K562 (cell line): ENCODE measurements at places on chromosomes 16 and 17. TPM values are rescaled to one million over a fixed set of nuclear protein-coding genes. Genes with fewer than 3 reads are reported as not detected.
A peak's percentile ranks its signal among the peaks of the same experiment; 100 is the strongest.

ALOX12B gene
- not detected in 2 replicates for total RNA-seq

NXPH3 gene
- total RNA-seq, result 0.13 and 0.27 TPM in 2 replicates

CDRT15 gene
- total RNA-seq, result not detected in 2 replicates

TOM1L1 gene
- 29.2 and 29.5 TPM in 2 replicates for total RNA-seq

CFAP20 gene
- total RNA-seq, result 55.2 and 56.5 TPM in 2 replicates

TNFRSF13B gene
- 0.31 TPM in 1 of 2 replicates, not detected in the other for total RNA-seq

DNA sequence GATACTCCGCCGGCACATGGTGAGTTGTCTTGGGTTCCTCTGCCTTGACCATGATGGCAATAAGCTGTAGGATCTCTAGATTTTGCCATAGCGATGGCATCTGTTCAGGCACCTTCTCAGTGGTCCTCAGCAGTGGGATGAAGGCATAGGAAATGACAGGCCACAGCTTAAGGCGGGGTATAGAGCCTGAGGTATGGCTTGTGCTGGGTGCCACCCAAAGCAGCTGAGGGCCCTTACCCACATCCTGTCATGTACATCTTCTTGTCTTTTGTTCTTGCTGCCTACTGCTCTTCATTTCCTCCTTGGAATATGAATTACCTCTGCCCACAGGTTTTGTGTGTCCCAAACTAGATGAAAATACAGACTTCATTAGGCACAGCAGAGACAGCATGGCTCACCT is 29.5 kb downstream of the KAT7 start:
- no peak for DNase-seq

GRCh38 chr16:49652456-49653172 is 203.3 kb downstream of the ZNF423 start:
- DNase-seq, result no peak

GRCh38 chr17:8057691-8058114 is 18.8 kb downstream of the ALOX15B start:
- DNase-seq, result peak; percentile 52

DNA sequence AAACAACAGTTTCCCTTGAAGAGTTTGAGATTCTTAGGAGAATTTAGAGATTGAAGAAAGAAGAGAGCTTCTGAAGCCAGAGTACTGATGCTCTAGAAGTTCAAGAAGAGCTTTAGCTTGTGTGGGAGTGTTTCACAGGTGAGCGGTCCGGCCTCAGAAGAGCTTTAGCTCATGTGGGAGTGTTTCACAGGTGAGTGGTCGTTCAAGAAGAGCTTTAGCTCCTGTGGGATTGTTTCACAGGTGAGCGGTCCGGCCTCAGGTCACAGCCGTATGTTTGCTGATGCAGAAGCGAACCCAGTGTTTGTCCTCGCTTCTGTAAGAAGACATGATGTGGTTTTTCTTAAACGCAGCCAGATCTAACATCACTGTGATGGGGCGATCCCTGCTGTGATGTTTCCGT is 76.4 kb downstream of the SEC14L1 start:
- no peak for DNase-seq

DNA sequence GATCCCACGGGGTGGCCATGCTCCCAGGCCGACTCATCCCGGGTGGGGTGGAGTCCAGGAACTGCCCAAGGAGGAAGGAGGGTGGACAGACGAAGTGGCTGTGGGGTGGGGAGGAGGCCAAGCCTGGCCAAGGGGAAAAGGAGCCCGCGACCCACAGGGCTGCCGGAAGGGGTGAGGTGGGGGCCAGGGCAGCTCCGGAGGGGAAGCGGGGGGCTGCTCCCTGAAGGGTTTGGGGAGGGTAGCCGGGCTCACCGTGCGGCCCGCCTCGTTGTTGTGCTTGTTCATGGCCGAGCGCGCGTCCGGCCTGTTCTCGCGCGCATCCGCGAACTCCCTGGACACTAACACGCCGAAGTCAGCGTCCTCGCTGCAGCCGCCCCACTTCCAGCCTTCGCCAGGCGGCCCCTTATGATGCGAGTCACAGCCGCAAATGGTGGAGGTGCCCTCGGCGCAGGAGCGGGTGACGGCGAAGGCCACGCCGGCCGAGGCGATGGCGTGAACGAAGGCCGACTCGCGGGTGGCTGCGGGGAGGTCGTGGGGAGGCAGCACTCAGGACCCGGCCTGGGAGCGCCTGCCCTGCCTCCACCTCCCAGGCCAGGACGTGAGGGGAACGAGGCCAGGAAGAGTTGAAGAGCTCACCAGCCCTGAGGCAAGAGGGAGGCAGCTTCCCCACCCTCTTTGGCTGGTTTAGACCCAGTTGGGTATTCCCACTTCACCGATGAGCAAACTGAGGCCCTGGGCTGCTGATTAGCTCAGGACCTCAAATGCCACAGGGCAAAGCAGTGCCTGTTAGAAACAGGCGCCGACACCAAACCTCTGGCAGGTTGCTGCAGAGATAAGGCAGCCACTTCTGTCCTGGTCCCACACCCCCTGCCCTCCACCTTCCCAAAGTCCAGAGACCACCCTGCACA is 48.7 kb downstream of the WNT3 start:
- DNase-seq, result no peak

DNA sequence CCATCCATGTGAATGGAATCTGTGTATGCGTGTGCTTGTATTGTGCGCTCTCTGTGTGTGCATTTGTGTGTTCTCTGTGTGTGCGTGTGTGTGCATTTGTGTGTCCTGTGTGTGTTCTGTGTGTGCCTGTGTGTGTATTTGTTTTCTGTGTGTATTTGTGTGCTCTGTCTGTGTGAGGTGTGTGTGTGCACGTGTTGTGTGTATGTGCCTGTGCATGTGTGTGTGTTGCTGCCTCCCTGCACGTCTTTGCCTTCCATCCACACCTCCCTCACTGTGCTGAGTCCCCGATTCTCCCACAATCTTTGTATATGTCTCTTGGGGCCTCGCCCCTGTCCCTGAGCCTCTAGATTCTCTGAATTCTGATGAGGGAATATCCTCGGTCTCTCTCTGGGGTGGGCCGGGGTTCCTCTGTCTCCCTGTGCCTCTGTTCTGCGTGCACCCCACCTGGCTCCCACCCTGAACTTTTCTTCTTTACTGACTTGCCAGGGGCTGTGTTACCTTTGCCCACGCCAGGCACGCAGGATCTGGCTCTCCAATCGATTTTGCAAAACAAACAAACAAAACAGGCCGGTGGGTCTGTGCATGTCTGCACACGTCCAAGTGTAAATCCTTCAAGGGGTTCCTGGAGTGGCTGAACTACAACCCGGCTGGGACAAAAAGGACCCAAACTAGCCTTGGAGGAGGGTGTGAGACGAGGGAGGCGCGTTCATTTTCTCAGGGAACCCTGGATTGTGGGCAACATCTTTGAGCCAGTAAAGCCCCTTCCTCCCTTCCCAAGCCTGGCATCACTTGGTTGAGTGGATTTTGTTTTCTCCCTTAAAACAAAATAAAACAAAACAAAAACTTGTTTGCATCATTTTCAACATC is 8.1 kb upstream of the FOXF1 start:
- DNase-seq, result no peak
